Thyroid gland (tissue), 4 donors: ENCODE measurements at places on chromosomes 7 and 10. TPM values are rescaled to one million over a fixed set of nuclear protein-coding genes. Genes with fewer than 3 reads are reported as not detected.

DNA sequence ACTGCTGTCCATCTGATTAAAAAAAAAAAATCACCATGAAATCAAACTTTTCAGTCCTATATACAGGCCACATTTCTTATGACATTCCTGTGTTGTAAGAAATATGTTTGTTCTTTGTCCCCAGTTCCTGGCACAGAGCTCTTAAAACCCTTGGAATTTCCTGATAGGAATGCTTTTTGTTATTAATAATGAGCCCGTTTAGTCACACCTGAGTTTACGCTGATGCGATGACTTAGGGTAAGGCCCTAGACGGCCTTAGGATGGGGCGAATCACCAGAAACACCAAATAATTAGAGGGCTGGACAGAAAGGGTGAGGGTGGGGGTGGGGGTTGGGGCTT, 17.5 kb downstream of the TSPAN15 start:
- no peak for DNase-seq

FAM25C gene
- total RNA-seq = not detected

UBTD1 gene
- 27.8 TPM for total RNA-seq

PAPSS2 gene
- total RNA-seq = 29.8 TPM

GRCh38 chr10:14365266-14365665, 34.5 kb upstream of the FRMD4A start:
- DNase-seq = peak; percentile 7

DNA sequence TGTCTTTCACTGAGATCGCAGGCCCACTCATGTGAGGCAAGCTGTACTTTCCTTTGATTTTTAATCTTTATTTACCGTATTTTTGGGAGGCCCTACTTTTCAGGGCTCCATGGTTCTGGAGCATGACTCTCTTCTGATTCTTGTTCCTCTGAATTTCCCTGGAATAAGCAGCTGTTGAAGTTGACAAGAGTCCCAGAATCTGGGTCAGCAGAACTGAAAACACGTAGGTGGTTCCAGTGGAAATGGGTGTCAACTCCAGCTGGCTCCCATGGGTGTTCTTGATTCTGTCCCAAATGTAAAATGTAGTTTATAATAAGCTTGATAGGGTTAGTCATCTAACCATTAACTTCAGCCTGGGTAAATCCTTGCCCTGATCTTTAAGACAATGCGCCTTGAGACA, 409.4 kb downstream of the GATA3 start:
- DNase-seq = no peak
